Esophagus squamous epithelium (tissue), 5 donors: ENCODE measurements at places on chromosomes 6 and 20.

DNA sequence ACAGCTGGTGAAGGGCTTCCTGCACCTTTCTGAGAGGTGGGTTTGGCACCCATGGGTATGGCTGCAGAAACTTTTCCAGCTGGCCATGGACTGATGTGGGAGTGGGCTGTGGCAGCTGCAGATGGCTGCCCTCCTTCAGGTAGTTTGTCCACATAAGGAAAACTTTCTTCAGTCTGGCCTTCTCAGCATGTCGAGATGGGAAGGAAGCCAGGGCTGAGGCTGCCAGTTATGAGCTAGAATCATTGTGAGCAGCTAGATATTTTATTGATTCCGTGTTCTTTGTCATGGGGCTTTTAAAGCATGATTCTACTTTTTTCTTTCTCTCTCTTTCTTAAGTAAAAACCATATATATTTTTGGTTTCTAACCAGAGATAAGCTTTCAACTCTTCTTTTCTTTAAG is 16.6 kb downstream of the NKX2-4 start:
- DNase-seq, result no peak

DNA sequence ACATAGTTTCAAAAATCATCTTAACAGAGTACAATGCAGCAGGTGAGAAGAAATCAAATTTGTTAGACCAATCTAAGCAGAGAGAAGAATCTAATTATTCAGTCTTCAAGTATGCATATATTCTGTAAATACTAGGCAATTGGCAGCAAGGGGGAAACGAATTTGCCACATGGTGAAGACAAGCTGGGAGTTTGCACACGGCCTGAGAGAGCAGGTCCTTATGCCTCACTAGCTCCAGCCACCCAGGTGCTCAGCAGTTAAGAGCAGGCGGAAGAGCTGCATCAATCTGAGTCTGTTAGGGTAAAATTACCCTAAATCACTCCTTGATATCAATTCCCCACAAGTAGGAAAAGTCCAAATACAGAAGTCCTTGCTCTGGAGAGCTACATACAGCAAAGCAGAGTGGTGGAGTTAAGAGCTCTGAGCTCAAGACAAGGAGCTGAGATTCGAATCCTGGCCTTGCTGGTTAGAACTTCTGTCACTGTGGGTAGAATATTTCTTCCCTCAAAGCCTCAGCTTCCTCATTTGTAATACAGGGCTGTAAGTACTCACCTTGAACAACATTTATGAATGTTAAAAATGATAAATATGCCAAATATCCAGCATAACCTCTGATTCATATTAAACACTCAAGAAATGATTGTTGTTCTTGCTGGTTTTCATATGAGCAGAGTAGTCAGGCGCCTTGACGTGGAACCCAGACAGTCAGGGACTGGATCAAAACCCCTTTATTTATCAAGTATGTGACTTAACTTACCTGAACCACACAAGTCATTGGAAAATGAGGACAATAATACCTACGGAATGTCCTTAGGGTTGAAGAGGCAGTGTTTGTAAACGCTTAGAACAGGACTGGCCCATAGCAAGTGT is 444.2 kb downstream of the CDH26 start:
- DNase-seq, result no peak

- DNase-seq, result no peak
Observed at GRCh38 chr20:1489325-1489724, 1.9 kb downstream of the SIRPB2 start.

- no peak for DNase-seq
Observed at GRCh38 chr20:58448958-58449357, 59.9 kb downstream of the VAPB start.

- no peak for DNase-seq
Observed at GRCh38 chr6:56243518-56244070, 3.8 kb downstream of the COL21A1 start.

- DNase-seq, result no peak
Observed at GRCh38 chr20:49976542-49976941, 6.2 kb upstream of the SNAI1 start.

- no peak for DNase-seq
Observed at GRCh38 chr6:84775751-84776150, 11.4 kb upstream of the TBX18 start.

- DNase-seq, result no peak
Observed at GRCh38 chr20:63582382-63583063, 8.5 kb upstream of the HELZ2 start.

- DNase-seq, result no peak
Observed at GRCh38 chr6:36501686-36502085, 45.6 kb downstream of the STK38 start.

DNA sequence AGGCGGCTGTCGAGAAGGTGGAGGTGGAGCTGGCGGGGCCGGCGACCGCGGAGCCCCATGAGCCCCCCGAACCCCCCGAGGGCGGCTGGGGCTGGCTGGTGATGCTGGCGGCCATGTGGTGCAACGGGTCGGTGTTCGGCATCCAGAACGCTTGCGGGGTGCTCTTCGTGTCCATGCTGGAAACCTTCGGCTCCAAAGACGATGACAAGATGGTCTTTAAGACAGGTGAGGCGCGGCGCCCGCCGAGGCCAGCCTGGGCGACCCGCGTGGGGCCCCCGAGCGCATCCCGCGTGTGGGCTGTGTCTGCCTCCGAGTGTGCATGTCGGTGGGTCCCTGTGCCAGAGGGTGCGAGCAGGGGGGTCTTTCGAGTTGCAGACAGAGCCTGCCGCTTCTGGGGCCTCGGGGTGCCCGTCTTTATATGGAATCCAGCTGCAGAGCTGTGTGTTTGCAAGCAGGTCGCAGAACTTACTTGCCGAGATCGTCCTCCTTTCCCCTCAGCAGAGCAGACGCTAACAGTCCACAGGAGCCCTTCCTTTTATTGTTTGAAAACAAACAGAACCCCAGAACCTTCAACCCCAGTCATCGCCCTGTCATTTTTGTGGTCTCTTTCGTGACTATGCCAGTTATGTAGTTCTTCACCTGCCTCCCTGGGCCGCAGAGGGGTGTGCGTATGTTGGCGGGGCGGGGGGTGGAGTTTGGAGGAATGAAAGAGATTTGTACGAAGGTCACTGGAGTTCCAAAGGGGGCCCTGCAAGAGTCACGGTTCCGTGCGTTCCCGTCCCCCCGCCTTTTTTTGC is 766 bp downstream of the SLC16A10 start:
- DNase-seq, result no peak

GRCh38 chr6:5351552-5352210 is 90.4 kb downstream of the FARS2 start:
- DNase-seq, result no peak

GRCh38 chr6:113842165-113842564 is 15.0 kb upstream of the MARCKS start:
- no peak for DNase-seq

GRCh38 chr6:70171236-70171635 is 131.6 kb downstream of the COL9A1 start:
- no peak for DNase-seq

DNA sequence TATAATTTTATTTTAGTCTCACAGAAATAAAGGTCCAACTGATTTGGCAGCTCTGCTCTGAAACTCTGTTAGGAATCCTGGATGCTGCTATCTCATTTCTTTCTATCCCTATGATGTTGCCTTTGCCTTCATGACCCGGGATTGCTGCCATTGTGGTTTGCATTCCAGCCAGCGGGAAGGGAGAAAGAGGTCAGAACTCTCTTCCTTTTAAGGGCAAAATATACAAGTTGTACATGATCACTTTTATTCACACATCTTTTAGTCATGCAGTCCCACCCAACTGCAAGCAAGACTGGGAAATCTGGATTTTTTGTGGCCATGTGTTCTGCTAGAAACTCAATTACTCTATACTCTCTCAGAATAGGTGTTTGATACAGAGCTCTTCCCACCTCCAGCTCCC is 263.1 kb upstream of the ZFP64 start:
- DNase-seq, result no peak

DNA sequence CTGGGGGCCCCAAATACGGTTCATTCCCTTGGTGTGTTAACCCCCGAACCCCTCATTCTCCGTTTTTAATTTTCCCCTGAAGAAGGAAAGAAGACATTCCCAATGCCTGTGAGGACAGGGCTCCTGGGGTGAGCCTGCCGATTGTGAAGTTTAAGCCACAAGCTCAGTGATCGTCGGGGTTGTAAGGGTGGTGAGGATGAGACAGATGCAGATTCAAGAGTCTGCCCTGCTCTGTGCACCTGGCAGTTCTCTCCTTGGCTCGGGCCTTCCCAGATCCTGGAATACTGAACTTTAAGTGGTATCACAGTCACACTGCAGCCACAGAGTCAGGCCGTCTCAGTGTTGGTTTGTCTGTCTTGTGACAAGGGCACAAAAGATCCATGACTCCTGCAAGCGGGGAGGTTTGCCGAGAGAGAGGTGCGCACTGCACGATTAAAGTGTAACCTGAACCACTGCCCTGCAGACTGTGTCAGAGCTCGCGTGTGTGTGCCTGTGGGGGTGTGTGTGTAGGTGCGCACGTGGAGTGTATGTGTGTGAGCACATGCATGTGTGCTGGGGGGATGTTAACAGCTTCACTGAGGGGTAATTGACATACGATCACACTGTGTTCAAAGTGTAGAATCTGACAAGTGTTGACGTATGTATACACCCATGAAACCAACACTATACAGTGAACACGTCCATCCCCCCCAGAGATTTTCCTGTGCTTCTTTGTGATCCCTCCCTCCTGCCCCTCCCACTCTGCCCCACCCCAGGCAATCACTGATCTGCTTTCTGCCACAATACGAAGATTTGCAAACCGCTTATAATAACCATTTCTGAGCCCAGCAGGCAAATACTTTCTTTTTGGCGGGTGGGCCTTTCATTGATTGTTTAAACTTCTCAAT is 38.9 kb downstream of the RPP40 start:
- no peak for DNase-seq

- DNase-seq, result no peak
Observed at GRCh38 chr6:16473908-16474771, 235.8 kb downstream of the GMPR start.

GRCh38 chr6:101762851-101763250 is 369.3 kb downstream of the GRIK2 start:
- DNase-seq, result no peak

GRCh38 chr20:19729672-19730071 is 28.4 kb upstream of the RIN2 start:
- DNase-seq, result no peak

DNA sequence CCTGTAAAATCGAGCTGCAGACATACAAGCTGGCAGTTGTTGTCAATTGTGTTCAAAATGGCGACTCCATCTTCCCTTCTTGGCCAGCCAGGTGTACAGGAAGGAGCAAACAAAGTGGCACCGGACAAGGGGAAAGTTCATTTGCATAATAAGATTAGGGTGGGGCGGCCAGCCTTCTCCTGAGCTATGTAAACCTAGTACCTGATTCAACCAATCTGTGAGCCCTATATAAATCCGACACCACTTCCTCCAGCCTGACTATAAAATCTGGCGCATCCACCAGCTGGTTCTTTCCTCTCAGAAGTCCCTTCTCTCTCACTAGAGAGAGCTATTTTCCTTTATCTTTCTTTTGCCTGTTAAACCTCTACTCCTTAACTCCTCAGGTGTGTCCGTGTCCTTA is 8.1 kb upstream of the HBS1L start:
- DNase-seq, result no peak

DNA sequence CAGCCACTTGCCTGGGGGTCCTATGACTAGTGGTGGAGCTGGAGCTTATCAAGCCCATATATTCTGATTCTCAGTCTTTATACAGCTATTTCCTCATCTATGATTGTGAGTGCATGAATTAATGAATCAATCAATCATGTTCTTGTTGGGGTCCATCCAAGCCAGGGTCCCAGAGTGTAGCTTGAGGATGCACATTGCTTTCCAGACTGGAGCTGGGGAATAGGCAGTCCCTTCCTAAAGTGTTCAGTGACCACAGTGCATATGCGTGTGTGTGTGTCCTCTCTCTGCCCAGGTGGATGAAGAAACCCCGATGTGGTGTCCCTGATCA is 25.1 kb downstream of the MMP24 start:
- DNase-seq, result no peak

- DNase-seq, result no peak
Observed at GRCh38 chr20:51185861-51186260, 163.0 kb upstream of the KCNG1 start.

DNA sequence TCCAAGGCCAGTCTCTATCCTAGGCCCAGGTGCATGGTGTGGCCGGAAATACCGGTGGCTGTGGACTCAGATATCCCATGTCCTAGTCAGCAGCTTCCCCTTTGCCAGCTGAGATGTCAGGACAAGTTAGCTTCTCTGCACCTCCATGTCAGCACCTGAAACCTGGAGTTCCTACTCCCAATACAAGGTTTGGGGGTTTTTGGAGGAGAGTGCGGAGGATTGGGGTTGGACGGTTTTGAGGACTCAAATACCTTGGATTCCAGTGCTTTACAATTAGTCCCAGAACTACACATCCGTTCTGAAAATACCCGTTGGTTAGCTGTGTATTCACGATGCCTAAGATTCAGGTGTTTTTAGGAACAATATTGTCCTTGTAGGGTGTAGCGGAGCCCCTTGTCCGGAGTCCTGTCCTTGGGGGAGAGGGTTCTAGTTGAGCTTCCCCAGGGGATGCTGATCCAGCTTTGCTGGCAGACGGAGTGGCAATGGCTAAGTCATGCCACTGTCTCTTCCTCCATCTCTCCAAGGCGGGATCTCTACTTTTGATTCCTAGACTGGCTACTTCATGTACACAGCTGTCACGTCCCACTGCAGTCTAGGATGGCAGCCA is 45.0 kb downstream of the ADNP start:
- DNase-seq, result no peak

- no peak for DNase-seq
Observed at GRCh38 chr6:13431059-13431656, 56.2 kb downstream of the GFOD1 start.

- DNase-seq, result no peak
Observed at GRCh38 chr6:138289739-138290138, 71.4 kb upstream of the PBOV1 start.

- DNase-seq, result no peak
Observed at GRCh38 chr6:118468682-118469465, 79.2 kb upstream of the PLN start.

- no peak for DNase-seq
Observed at GRCh38 chr6:68235326-68235784, 399.7 kb upstream of the ADGRB3 start.

DNA sequence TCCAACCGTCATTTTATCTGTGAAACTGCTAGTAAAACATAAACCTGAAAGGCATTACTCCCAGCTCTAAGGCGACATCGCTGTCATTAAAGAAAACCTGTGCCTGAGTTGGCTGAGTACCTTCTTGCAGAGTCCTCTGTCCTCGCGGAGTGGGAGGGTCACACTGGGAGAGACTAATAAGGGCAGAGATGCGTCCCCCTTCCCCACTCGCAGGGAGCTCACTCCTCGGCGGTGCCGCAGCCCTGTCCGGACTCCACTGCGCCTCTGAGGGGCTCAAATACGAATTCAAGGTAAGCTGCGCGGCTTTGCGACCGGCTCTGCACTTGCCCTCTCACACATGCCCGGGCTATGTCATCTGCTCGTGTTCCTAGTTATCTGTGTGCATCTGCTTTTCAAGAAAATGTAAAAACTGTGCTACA is at the start of gene COL19A1:
Gene COL19A1, plus strand, starts transcription at position 206 of the 419 bp plus-strand sequence. CDS start 13,012 bp downstream, outside the sequence.
- peak; percentile 3 for DNase-seq

GRCh38 chr6:46421939-46422338 is 69.3 kb downstream of the RCAN2 start:
- DNase-seq, result no peak

- no peak for DNase-seq
Observed at GRCh38 chr20:10077081-10077471, 42.3 kb downstream of the ANKEF1 start.

- DNase-seq, result no peak
Observed at GRCh38 chr6:7188492-7188891, 80.7 kb downstream of the RREB1 start.
